ENCODE measurements at places on chromosomes 5 and 9. TPM values are rescaled to one million over a fixed set of nuclear protein-coding genes. Genes with fewer than 3 reads are reported as not detected.

- DNase-seq, result no peak
These were observed 9.3 kb downstream of the FPGS start for GRCh38 chr9:127812011-127812410.

DNA sequence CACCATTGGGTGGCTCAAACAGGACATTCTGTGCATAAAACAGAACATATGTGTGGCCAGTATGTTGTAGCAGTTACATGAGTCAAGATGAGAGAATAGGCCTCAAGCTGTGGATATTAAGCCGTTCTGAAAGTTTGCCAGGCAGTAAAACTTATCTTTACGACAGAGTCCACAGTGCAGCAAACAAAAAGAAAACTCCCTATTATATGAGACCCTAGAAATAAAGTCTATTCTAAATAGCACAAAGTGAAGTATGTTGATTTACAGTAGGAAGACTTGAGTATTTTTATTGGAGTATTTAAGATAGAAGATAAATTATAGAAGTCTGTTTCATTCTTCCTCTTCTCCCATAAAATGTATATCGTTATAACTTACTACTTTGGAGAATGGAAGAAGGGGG, 271.5 kb downstream of the ADGRV1 start:
- no peak for DNase-seq

DNA sequence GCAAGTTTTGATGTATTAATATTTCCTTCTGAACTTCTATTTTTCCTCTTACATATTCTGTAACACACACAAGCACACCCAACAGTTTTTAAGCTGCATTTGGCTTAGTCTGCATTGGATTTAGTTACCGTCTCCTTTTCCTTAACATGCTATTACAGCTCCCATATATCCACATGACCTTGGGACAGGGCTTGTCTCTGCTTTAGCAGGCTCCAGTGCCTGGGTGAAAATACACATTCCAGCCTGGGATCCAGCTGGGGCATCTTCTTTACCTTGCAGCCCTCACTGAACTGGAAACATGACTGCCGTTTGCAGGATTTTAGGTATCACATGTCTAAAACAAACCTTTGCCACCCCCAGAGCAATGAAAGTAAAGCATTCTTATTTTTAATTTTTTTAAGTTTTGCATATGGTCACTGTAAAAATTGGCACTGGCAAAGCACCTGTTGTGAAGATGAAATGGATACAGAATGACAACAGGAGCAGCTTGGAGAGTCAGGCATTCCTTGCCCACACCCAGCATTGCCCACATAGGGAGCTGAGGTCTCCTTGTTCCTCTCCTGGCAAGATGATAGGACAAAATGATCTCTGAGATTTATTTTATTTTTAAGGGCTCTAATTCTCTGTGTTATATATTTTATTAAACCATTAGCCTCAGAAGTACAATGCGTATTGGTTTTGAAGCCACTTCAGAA, 4.0 kb downstream of the GADD45G start:
- no peak for DNase-seq

Gene BTNL9
- 0.15 TPM for total RNA-seq

Gene GLDC
- 1.7 TPM for total RNA-seq

Data from glomerular endothelial cell (primary cell).